ENCODE measurements at places on chromosomes 7 and 10.
A peak's percentile ranks its signal among the peaks of the same experiment; 100 is the strongest.

DNA sequence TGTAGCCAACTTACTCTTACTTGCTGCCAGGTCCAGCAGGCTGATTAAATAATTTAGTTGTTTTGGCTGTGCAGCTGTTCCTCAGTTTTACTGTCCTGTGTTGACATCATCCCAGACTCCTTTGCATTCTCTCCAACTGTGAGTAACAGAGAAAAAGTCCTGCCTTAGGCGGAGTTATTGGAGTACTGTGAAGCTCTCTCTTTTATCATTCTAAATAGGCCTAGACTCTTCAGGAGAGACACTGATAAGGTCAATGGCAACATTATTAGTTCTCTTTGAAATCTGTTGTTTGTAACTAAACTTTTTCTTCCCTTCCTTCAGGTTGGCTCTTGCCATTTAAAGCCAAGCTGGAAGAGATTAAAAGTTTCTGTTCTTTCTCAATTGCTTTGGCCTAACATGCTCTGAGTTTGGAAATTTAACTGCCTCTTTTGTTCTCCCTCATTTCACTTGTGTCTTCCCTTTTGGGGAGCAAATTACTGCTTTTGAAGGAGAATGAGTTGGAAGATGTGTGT lies 215.7 kb upstream of the CSTF2T start:
- DNase-seq: no peak

DNA sequence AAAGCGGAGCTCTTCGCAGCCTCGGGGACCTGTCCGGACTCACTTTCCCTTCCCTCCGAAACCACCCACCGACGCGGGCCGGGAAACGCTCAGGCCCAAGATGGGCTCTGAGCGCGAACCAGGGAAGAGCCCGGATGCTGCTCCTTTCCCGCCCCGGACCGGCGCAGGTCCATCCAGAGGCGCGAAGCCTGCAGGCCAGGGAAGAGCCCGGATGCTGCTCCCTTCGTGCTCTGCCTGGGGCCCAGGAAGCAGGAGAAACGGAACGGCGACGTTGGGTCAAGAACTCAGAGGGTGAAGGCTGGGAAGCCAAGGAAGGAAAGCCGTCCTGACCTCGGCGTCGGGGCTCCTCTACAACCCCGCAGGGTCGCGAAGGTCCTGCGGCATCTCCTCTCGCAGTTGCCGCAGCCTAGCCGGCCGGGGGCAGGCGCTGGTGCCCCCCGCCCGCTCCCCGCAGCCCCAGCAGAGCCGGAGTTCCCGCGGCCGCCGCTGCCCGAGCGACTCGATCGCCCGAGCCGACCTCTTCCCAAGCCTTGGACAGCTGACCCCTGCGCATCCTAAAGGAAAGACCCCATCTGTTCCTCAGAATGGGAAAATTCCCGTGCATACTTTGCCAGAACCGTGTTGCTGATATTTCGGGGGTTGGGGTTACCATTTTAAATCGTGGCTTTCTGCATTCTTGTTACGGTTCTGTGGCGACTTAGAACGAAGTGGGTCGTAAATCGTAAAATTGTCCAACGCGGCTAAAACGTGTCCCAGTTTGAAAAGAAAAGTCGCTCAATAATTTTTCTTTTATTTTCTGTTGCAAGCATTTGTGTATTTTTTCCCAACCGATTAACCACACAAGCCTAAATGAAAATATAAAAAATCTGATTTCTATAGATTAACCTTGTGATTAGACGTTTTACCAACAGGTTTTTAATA lies 7.5 kb downstream of the HOXA1 start:
- DNase-seq: no peak

- DNase-seq: no peak
Observed at GRCh38 chr10:70596110-70596798, 6.3 kb downstream of the PRF1 start.

DNA sequence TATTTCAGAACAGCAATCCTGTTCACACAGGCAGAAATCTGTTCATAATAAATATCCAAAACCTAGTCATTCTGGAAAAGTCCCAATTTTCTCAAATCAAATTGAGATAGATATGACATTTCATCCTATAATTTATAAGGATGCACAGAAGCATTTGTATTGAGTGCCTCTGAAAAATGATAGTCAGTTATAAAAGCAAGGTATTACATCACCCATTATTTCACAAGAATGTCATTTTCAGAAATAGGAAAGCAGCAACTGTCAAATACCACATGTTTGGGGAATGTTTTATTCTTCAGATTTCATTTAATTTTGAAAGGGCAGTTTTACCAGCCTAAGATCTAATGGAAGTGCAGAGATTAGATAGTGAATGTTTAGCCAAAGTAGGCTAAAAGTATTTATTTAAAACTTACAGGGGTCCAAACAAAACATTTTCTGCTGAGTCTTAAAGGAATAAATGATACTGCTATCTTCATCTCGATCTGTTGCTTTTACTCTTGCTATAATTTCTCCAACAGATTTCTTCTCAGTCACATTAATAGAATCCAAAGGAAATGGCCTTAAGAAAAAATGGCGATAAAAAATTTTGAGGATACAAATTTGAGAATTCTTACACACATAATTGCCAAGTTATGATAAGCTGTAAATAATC lies 185.8 kb downstream of the HGF start:
- peak; percentile 36 for DNase-seq

DNA sequence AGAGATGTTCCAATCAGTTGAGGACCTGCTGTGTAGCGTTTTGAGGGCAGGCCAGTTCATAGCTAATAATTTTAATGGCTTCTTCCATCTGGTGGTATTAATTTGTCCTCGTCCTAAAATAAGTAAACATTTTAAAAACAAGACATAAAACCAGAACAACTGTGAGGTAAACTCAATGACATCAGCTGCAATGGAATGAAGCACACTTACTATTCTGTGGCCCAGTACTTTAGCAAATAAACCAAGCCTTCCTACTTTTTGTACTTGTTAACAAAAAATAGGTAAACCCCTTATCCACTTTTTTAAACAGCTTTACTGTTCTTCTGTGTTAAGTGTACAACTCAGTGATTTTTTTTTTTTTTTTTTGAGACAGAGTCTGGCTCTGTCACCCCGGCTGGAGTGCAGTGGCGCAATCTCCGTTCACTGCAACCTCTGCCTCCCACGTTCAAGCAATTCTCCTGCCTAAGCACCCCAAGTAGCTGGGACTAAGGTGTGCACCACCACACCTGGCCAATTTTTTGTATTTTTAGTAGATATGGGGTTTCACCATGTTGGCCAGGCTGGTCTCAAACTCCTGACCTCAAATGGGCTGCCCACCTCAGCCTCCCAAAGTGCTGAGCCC lies 28.9 kb upstream of the FZD1 start:
- no peak for DNase-seq

DNA sequence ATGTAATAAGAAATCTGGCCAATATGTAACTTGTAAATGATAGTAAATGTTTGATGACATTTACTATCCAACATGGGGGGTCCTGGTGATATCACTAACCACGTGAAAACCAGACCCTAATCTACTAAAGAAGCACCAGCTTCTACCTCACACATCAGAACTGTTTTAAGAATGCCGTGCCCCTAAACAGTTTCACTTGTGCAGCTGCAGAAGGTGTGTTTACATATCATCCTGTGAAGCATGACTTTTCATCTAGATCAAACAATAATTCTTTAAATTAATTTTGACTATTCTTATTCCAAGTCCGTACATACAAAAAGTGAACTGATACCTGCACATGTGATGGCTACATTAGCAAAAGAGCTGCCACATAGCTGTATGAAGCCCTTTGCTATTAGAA lies 61.0 kb downstream of the STEAP1B start:
- DNase-seq: no peak

All from osteoblast (primary cell).